Muscle of leg (tissue), 16 donors: ENCODE measurements at places on chromosomes 6 and 20. TPM values are rescaled to one million over a fixed set of nuclear protein-coding genes. Genes with fewer than 3 reads are reported as not detected.

DNA sequence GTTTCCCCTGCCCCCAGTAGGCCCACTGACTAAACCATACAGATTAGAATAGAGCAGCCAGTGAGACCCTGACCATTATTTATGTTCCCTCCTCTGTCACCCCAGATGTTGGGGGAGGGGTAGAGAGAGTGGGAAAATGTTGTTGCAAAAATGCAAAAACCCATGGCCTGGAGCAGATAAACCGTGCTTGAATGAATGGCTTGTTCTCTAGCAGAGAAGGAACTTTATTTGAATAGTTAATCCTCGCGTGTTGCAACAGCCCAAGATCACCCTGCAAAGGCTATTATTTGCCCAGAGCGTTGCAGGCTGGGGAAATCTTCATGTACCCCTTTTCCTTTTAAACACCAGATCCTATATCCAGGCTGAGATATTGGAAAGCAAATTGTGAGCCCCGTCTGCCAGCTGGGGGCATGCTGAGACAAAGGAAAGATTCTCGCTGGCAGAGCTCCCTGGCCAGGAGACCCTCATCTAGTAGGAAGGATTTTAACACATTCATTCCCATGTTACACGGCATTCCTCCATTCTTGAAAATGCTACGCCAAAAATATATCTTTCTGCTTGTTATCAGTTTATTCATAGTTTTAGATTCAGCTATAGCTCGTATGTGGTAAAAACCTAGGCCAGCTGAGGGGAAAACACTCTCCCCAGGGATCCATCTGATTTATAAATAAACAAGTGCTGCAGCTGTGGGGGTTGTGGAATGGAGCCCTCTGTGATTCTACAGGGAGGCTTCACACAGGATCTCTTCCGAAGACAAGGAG lies 53.0 kb downstream of the LINC00237 start:
- H3K4me3 ChIP-seq = no peak overlapping the region
- H3K27ac ChIP-seq = no peak overlapping the region
- peaks cover 7% of the 10 kb centered on the region for H3K4me1 ChIP-seq
- H3K27me3 ChIP-seq = no peaks in the 10 kb centered on the region

DNA sequence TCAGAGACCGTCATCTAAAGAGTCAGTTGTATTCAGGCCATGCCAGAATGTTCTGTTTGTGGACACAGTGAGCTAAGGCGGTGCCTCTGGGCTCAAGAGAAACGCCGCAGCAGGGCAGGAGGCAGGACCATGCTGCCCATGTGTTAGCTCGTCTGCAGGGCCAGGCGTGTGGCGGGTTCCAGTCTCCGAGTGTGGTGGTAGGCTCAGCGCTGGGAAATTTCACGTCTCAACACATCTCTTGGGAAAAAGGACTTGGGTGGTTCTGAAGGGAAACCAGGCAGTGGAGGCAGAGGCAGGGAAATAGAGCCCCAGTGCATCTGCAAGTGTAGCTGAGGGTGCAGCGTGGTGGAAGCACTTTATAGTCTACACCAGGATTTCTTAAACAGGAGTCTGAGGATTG lies 56.9 kb upstream of the TAGAP start:
- H3K27ac ChIP-seq = no peak overlapping the region
- no peaks in the 10 kb centered on the region for H3K36me3 ChIP-seq
- no peak overlapping the region for H3K4me3 ChIP-seq
- DNase-seq = no peak
- H3K4me1 ChIP-seq = peaks cover 36% of the 10 kb centered on the region
- H3K27me3 ChIP-seq = peaks cover 2% of the 10 kb centered on the region

DNA sequence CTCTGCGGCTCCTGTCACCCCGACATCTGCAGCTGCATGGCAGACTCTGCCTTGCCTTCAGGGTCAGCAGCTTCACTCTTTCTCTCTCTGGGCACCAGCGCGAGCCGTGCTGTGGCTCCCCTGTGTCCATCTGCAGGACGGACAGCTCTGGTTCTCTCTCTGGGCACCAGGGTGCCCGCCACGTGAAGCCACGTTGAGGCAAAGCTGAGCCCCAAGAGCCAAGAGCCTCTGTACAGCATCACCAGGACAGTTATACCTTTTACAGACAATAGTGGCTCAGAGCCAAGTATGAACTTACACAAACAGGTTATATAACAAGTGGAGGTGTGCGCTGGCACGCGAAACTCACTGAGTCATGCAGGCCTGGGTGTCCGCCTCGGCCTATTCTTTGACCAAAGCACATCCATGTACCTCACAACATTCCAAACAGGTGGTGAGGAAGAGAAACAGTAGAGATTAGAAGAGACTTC lies 50.8 kb downstream of the FAM50B start:
- H3K36me3 ChIP-seq = no peaks in the 10 kb centered on the region
- H3K27me3 ChIP-seq = no peaks in the 10 kb centered on the region
- DNase-seq = no peak
- H3K4me3 ChIP-seq = no peak overlapping the region
- H3K4me1 ChIP-seq = peaks cover 10% of the 10 kb centered on the region
- H3K27ac ChIP-seq = no peak overlapping the region

DNA sequence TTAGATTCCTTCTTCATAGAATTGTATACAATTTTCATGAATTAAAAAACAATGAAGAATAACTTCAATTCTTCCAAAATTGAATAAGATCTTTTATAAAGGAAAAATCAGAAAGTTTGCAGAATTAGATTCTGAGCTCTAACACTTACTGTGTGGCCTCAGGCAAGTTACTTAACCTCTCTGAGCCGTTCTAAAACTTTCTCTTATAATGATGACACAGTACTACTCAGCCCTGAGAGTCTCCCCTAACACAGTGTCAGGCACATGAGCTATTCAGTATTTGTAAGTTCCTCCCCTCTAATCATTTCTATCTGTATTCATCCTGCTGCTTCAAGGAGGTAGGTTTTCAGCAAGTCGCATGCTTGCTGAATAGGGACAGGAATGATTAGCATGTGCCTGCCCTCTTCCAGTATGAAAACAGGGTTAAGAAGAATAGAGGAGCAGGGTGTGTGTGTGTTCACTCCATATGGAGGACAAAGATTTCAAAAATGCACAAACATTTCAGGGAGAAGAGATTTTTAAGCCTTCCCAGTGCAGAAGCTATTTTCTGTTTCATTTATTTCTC lies 11.4 kb downstream of the ID4 start:
- H3K36me3 ChIP-seq = no peaks in the 10 kb centered on the region
- peaks cover 5% of the 10 kb centered on the region for H3K4me1 ChIP-seq
- DNase-seq = no peak
- no peak overlapping the region for H3K27ac ChIP-seq

GRCh38 chr20:22561965-22562577 lies 22.3 kb downstream of the FOXA2 start:
- H3K4me3 ChIP-seq = no peak overlapping the region
- H3K4me1 ChIP-seq = no peaks in the 10 kb centered on the region
- peaks cover 75% of the 10 kb centered on the region for H3K27me3 ChIP-seq
- no peak for DNase-seq
- H3K27ac ChIP-seq = no peak overlapping the region

DNA sequence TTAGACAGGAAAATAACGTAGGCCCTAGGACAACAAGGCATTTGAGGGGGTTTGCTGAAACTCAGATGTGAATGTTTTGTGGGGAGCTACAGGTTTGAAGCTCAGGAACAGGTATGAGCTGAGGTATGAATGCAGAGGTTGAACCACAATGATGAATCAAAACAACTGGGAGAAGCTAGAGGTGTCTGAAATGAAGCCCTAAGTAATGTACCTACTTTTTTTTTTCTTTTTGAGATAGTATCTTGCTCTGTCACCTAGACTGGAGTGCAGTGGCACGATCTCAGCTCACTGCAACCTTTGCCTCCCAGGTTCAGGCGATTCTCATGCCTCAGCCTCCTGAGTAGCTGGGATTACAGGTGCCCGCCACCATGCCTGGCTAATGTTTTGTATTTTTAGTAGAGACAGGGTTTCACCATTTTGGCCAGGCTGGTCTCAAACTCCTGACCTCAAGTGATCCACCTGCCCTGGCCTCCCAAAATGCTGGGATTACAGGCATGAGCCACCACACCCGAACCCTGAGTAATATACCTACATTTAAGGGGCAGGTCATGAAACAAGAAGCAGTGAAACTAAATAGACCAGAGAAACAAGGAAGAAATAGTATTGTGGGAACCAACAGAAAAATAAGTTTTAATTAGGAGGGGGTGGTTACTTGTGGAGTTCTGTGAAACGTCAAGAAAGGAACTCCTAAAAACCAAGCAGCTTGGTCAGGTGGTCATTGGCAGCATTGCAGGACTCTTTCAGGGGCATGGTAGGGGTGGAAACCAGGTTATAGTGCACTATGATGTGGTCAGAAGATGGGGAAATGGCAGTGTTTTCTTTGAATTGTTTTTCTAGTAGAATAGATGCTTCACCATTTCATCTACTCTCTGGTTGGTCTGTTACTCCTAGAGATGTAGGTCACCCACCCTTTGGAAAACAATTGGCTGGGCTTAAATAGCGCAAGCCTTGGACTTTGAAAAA lies 138.1 kb downstream of the CD164 start:
- no peaks in the 10 kb centered on the region for H3K36me3 ChIP-seq
- peaks cover 13% of the 10 kb centered on the region for H3K4me1 ChIP-seq
- no peak overlapping the region for H3K4me3 ChIP-seq

Gene GGTLC1
- total RNA-seq = not detected

Gene BCL2L1
- 27.5 TPM for total RNA-seq

Gene DACT2
- 2.0 TPM for total RNA-seq

Gene VWA7
- total RNA-seq = 1.2 TPM

Gene COL21A1
- 101 TPM for total RNA-seq

Gene B4GALT5
- 18.4 TPM for total RNA-seq
